Activated CD4-positive, alpha-beta T cell treated with anti-CD3 and anti-CD28 coated beads for 4 hours (primary cell): ENCODE measurements at places on chromosomes 3 and 15.

DNA sequence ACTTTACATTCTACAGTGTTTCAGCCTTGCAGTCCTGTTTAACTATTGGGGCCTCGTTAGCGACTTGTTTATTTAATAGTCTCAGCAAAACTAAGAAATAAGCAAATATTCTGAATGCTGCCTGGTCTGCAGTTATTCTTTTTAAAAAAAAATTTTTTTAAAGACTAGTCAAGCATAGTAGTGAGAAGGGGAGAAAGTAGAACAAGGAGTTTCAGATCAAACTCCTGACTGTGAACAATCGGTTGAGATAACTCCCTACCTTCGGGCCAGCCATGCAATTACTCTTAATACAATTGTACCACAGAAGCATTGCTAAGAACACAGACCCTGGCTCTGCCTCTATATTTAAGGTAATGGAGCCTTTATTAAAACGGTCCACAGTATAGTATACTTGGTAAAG is 5.8 kb upstream of the DUT start:
- no peak for DNase-seq

DNA sequence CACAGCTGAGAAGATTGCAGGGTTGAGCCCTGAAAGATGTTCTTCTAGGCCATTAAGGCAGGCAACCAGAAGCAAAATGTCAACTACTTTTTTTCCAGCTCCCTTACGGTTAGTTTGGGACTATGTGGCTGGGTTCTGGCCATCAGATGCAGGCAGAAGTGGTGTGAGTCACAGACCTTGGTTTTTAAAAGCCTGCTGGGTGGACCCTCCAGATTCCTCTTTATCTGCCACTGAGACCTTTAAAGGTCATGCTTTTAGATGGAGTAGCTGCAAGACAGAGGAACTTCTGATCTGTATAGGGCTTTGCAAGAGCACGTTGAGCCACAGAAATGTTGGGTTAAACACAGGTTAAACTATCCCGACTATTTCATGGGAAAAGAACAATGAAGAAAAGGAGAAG is 102.9 kb downstream of the CHST2 start:
- no peak for DNase-seq

DNA sequence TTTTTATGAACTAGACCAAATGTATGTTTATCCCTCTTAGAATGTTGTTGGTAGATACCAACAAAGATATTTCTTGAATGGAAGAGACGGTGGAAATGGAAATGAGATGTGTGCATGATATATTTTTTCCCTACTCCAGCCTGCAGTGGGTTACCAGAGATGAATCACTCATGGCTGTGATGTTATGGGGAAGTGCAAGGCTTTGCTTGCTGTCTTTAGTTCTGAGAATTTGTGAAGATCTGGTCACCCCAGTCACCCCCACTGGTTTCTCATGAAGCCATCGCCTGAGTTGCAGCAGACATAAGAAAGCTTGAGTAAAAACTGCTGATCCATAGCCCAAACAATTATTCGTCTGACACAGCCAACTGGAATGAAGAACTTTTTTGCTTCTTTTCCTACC is 78.1 kb upstream of the EOMES start:
- no peak for DNase-seq

DNA sequence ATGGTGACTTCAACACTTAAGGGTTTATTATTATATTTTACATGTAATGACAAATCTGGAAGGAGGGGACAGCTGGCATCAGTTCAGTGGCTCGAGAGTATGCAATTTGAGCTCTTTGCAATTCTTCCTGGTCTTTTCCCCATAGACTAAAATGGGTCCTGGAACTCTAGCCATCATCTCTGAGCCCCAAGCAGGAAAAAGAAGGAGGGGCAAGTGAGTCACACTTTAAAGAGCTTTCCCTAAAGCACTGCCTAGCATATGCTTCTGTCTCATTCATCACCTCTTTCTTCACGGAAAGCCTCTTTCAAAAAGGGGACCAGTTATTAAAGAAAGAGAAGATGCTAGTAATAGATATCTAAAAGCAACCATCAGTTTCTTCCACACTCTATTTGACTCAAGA is 466.3 kb downstream of the ZIC1 start:
- DNase-seq = no peak

GRCh38 chr15:51082246-51082645 is 12.5 kb downstream of the TNFAIP8L3 start:
- DNase-seq = no peak
